Activated T-helper 17 cell treated with anti-CD3 and anti-CD28 coated beads, Interleukin-2, amount 50 U/mL, for 72 hours (primary cell): ENCODE measurements at places on chromosomes 12 and 14. TPM values are rescaled to one million over a fixed set of nuclear protein-coding genes. Genes with fewer than 3 reads are reported as not detected.

DNA sequence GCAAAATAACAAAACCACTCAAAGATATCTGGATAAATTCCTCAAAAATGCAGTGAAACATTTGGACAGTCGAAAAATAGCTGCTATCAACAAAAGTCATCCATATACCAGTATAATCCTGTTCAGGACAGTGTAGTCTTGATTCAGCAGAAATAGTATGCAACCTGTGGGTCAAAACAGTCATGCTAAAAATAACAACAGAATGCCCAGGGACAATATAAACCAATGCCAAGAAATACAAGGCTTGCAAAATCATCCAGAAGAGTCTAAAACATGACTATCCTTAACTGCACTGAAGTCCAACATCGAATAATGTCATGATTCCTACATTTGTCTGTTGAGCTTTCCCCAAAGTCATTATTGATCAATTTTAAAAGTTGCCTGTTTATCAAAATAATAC, 425.9 kb downstream of the FSCB start:
- ATAC-seq = no peak

DNA sequence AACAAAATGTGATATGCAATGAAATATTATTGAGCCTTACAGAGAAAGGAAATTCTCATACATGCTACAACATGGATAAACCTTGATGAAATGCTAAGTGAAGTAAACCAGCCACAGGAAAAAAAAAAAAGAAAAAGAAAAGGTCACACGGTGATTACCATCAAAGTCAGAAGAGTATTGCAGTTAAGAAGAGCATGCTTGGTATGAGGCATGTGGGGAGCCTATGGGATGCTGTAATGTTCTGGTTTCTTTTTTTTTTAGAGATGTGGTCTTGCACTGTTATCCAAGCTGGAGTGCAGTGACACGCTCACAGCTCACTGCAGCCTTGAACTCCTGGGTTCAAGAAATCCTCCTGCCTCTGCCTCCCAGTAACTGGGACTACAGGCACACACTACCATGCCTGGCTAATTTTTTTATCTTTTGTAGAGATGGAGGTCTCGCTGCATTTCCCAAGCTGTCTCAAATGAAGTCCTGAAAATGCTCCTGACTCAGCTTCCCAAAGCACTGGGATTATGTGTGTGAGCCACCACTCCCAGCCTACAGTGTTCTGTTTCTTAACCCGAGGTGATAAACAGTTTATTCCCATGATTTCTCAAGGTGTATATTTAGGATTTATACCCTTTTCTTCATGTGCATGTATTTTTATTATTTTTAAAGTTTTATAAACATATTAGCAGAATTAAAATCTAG, 96.2 kb downstream of the SEC23A start:
- no peak for ATAC-seq

DNA sequence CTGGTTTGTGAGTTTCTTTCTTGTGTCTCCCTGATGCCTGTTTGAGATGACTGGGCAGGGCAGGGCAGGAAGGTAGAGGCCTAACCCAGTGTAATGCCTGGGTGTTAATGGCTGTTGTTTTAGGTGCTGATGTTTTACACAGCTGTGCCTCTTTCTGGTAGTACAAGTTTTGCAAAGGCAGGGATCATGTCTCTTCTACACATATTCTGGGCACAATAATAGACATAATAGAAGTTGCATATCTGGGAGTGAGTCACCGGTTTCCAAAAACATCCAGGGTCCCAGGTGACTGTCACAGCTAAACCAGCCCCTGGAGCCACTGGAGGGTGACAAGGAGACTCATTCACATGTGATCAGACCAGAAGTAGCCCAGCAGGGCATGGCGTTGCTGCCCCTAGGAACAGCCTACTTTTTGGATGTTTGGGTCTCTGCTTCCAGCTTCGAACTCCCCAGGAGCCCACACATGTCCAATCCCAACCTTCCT, 18.1 kb downstream of the TPCN1 start:
- no peak for ATAC-seq

- no peak for ATAC-seq
Measured at GRCh38 chr12:7114008-7114407, 5.0 kb upstream of the C1RL start.

DNA sequence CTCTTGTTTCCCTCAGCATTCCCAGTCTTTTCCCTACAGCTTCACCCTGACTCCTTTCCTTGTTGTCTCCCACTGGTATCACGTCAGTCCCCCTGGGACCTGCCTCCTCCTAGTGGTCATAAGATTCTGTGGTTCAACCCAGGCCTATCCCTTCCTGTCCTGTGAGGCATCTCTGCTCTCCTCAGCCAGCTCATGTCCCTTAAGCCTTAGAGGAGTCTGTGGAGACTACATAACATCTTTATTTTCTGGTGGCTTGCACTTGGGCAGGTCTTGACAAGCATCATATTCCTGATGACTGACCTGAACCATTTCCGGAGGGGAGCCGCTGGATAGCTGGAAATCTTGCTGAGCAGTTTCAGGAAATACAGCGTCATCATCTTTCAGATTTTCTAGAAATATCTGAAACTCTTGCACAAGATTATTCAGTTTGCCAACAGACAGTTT, 688 bp downstream of the C12orf71 start:
- ATAC-seq = no peak

Gene DUSP6
- 94.1 TPM for total RNA-seq

Gene RILPL2
- total RNA-seq = 12.3 TPM
